ENCODE measurements at places on chromosomes 2 and 18. TPM values are rescaled to one million over a fixed set of nuclear protein-coding genes. Genes with fewer than 3 reads are reported as not detected.

The SPEG gene
- total RNA-seq: 1.7 TPM

The FBXO36 gene
- total RNA-seq: 1.0 TPM

The NGEF gene
- 0.17 TPM for total RNA-seq

The SOX11 gene
- not detected for total RNA-seq

The CRACDL gene
- total RNA-seq: 3.3 TPM

GRCh38 chr2:225932811-225933413, 533.4 kb downstream of the NYAP2 start:
- no peak for DNase-seq

GRCh38 chr2:85889627-85890281, 964 bp upstream of the ST3GAL5 start:
- DNase-seq: no peak

- DNase-seq: no peak
Observed at GRCh38 chr2:105822186-105822585, 77.5 kb downstream of the NCK2 start.

DNA sequence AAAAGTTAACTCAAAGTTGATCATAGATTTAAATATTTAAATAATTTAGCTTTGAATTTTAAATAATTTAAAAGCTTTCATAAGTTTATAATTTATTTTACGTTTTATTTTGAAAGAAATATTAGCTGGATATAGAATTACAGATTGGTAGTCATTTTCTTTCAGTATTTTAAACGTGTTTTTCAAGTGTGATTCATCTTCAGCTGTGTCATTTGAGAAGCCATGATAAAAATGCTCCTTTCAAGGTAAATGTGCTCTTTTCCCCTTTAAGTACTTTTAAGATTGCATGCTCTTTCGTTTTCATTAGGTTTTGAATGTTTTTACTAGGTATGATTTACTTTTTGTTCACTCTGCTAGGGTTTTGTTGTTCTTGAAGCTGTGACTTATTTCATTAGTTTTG, 116.8 kb upstream of the FIGN start:
- DNase-seq: no peak

DNA sequence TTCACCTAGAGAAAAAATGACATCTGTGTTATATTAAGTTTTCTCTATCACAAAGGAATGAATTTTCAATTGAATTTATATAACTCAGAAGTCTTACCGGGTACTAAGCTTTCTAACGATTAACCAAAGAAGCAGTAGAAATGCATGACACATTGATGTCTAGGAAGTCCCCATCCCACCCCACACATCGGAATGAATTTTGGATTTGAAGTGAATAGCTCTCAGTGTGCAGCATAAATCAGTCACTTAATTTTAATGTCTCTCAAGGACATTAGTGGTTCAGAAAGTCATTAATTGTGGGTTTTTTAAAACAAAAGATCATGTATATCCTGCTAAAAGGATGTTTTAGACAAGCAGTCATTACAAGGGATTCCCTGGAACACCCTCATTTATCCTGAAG, 141.4 kb upstream of the PIEZO2 start:
- no peak for DNase-seq

GRCh38 chr2:118315606-118316005, 227.3 kb downstream of the INSIG2 start:
- DNase-seq: no peak

GRCh38 chr2:112820343-112820742, 16.2 kb downstream of the IL1B start:
- no peak for DNase-seq

DNA sequence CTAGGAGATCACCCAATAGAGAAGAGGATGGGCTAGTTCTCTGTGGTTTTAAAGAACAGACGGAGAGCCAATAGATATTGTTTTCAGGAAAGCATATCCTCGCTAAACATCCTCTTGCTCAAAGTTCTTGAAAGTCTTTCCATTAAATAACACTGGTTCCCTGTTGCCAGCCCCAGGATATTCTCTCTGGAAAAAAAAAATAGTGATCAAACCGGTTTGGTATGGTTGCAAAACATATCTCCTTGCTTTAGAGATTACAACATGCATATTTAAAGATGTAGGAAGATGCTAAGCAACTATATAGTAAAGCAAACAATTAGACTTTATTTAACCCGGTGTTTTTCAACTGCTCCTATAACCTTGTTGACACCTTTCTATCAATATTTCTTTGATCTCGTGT, 211.4 kb downstream of the CMPK2 start:
- no peak for DNase-seq
